ENCODE measurements at places on chromosomes 12 and 14.

GRCh38 chr12:23948291-23948690 is 1.2 kb downstream of the SOX5 start:
- DNase-seq = no peak

GRCh38 chr12:121489874-121490273 is 90.0 kb downstream of the RNF34 start:
- DNase-seq = no peak

- no peak for DNase-seq
Measured at GRCh38 chr12:17661250-17661649, 428.7 kb downstream of the RERGL start.

- DNase-seq = no peak
Measured at GRCh38 chr14:76329154-76329928, 46.6 kb upstream of the ESRRB start.

- no peak for DNase-seq
Measured at GRCh38 chr12:122399592-122400373, 22.7 kb downstream of the CLIP1 start.

GRCh38 chr14:68442828-68443629 is 349.8 kb downstream of the ZFP36L1 start:
- DNase-seq = no peak

DNA sequence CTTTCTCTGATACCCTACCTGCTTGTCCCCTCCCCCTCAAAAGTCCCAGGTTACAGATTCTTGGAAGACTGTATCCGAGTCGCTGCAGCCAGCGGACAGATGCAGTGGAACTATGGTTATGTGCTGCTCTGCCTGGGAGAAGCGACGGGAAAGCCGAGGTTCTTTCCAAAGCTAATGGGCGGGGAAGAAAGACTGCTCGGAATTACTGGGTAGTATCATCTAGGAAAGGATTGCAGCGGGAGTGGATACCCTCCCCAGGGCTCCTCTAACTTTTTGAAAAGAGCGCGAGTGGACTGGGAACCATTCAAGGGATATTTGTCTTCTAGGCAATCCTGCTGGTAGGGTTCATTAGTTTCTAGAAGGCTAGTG is 1.4 kb downstream of the PTHLH start:
- no peak for DNase-seq
